ENCODE measurements at places on chromosomes 11 and 22.

DNA sequence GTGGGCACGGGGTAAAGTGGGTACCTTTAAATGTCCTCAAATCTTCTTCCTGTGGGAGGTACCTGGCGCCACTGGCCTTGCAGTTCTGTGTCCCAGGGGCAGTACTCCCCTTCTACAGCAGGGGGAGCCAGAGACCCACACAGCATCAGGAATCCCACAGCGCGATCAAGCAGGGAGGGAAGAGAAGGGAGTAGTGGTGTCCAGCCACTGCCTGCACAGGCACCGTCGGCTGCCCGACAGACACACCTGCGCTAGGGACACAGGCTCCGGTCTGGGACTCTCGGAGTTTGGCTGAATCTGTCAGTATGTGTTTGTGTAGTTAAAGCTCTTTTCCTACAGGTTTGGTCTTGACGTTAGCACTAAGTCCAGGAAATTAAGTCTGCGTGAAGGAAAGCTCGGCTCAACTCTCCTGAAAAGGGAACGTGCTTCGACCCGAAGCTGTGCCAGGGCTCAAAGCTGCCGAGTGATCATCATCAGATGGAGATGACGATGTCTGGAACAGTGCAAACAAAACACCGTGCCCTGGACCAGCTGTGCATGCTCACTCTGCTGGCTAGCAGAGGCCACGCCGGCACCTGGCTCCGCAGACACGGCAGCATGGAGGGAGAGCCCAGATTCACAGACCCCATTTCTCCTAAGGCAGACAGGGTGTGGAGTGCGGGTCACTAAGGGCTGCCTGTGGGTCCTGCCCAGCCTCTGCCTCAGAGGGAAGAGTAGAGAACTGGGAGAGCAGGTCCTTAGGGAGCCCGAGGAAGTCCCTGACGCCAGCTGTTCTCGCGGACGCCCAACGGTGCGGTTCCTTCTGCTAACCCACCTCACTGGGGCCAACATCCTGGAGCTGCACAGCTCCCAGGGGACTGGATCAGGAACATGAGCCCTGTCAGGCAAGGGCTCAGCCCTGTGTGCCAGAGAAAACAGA lies 56.0 kb upstream of the BID start:
- DNase-seq, result peak; percentile 55

DNA sequence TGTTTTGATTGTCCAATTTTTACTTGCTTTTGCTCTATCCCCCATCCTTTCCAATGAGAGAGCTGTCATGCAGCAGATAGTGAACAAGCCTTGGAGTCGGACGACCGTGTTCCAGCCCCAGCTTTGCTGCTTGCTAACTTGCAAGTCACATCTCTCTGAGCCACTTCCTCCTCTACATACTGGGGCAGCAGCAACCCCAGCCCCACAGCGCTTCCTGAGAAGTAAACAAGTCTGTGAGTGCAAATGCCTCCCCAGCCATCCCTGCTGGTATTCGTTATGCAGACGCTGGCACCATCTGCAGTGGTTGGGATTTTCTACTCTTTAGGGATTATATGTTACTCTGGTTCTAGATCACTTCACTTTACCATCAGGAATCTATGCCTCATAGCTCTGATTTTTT lies 35.0 kb downstream of the TPBGL start:
- DNase-seq, result no peak

DNA sequence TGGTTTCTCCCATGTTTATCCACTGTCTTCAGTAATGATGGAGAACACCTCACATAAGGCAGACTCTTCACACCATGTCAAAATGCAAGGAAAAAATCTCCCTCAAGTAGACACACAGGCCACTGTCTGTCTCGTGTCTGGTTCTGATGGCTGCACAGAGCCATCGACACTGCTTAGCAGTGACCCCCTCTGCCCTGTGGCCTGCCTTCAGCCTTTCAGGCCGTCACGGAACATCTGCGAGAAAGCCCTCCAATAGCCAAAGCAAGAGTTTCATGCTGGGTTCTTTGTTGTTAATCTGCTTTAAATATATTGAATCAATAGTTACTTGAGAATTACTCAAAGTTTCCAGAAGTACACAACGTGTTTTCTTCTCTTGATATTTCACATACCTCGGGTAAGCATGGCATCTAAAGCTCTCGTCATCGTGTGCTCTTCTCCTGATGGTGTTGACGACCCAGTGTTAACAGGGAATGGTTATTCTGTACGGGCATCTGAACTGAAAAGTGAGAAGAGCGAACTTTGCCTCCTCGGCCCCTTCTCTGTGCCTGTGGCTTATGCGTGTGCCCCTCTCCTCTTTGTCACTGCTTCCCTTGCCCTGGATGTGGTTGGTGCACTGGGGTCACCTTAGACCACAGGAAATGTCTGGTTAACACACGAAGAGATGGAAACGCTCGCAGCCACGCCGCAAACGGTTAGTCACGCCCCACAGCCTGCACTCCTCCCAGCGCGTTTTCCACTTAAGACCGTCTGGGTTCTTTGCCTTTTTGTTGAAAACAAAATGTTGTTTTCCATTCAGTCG lies 33.4 kb upstream of the CTTN start:
- DNase-seq, result no peak

GRCh38 chr22:40156001-40156516 lies 21.7 kb upstream of the TNRC6B start:
- peak; percentile 42 for DNase-seq

DNA sequence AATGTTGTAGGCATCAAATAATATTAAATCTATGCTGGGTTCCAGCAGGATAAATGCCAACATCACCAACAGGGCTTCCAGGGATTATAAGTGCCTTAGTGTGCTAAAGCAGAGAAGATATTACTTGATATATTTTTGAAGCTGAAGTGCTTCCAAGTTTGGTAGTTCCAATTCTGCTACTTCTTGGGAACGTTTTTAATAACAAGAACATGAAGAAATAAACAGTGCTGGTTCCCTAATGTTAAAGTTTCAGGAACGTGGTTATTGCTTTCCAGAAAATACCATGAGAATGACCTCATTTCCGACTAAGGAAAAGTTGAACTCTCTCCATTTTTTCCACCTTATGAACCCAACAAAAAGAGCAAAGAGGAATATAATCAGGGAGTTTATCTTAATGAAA lies 4.6 kb upstream of the RNF185 start:
- peak; percentile 42 for DNase-seq

DNA sequence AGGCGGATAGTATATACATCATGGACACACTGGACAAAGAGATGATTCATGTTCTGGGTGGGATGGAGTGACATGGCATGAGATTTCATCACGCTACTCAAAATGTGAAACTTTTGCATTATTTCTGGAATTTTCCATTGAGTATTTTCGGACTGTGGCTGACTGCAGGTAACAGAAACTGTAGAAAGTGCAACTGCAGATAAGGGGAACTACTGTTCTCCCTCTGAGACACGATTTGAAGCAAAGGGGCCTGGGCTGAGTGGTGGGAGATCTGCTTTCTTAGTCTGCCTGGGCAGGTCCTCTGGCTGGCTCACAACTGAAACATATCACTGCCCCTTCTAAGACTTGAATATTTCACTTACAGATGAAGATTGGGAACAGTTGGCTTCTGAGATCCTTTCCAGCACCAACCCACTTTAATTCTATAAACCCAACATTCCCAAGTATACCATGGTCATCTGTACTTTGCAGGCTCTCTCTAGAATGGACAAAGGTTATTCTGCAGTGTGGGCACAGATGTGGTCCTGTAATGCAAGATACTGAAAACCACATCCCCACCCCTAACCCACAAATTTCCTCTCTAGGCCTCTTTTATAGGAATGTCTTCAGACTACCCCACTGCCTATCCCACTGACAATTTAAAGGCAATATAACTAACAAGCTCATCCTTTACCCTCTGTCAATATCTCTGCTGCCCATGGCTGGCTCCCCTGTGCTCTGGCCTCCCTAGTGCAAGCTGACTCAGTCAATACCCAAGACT lies 121.1 kb downstream of the KCNC1 start:
- no peak for DNase-seq

GRCh38 chr11:76707293-76707825 lies 36.8 kb upstream of the LRRC32 start:
- DNase-seq, result no peak

- DNase-seq, result no peak
These were observed 7.3 kb downstream of the SART1 start for GRCh38 chr11:65968600-65969482.

GRCh38 chr11:105274631-105275030 lies 135.1 kb upstream of the CARD18 start:
- no peak for DNase-seq

DNA sequence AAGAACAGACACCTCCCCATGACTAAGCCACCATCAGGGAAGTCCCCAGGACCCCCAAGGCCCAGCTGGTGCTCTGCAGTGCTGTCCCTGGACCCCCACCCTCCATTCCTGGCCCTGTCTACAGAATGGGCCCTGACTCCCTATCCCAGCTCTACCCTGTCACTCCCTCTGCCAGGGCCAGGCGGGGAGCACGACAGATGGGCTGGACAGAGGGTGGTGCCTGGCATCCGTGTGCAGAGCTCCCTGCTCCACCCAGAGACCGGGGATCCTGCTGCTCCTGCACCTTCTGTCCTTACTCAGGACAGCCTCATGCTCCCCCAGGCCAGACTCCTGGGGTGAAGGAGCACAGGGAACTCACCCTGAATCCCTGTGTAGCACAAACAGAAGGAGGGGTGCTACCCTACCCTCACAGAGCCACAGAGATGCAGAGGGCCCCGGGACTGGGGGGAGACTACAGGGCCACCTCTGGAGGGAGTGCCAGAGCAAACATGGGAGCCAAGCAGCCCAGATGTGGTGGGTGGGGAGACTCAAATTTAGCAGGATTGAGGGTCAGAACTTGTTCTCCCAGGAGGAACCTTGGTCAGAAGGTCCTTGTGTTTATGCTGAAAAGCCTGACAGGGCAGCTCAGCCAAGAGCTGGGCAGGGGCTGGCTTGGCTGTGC lies 2.0 kb downstream of the ARVCF start:
- DNase-seq, result no peak

DNA sequence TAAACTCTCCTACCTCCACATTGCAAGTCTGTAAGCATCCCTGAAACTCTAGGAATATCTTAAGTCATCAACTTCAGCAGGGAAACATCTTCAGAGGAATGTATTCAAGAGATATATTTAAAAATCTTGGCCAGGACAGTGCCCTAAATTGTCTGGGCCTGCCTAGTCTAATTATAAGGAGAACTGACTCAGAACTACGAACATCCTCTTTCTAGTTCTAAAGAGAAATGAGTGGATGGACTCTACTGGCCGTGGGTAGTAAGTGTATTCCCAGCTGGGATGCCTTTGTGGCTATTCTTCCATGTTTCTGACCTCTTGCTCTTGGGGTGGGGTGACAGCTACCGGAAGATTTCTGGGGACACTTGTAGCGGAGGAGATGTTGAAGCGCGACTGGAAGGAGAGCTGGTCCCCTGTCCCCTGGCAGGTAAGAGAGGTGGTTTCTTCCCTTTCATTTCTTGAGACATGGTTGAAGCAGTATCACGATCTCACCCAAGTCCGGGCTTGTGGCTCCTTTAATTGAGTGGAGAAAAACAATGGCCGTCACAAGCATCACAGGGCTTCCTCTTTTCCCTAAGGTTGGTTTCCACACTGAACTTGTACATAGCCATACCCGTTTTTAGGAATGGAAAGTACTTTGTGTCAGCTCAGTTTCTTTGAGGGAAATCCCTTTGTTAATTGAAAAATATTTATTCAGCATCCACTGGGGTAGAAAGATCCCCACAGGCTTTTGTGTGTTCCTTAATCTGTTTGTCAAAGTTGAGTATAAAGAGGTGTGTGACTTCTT lies 97.7 kb upstream of the SORL1-AS1 start:
- no peak for DNase-seq

DNA sequence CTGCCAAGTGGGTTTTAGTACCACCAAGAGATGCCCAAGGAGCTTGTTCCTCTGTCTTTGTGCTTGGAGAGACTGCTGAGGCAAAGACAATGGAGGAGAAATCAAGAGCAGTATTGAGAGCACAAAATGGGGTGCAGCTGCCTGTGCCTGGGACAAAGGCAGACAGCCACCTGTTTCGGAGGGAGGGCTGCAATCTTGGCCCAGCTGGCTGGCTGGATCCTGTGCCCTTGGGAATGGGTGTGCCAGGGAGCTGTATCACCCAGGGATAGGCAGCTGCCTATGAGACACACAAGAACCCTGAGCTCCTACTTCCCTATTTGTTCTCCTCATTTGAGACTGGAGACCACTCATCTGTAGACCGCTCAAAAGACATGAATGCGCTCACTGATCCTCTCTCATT lies 23.3 kb upstream of the CHRM4 start:
- no peak for DNase-seq

- no peak for DNase-seq
These were observed 4.7 kb downstream of the GUCD1 start for GRCh38 chr22:24550028-24550901.

DNA sequence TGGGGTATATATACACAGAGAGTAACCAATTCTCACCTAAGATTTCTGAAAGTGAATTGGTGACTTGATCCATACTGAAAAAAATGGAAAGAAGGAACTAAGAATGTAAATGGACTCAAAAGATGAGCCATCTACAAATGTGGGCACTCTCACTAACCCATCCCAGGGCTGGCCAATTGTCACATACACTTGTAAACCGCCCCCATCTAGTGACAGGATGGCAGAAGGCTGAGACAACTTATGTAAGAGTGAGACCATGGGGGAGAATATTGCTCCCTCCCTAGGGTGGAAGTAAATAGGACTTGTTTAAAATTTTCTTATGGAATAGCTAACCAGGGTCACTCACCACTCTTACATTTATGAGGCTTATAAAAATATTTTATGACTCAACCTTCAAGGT lies 377.1 kb upstream of the ISX start:
- no peak for DNase-seq

DNA sequence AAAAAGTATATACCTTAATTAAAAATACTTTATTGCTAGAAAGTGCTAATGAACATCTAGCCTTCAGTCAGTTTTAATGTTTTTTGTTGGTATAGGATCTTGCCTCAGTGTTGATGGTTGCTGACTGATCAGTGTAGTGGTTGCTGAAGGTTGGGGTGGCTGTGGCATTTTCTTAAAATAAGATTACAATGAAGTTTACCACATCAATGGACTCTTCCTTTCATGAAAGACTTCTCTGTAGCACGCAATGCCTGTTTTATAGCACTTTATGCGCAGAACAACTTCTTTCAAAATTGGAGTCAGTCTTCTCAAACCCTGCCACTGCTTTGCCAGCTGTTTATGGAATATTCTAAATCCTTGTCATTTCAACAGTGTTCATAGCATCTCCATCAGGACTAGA lies 50.6 kb downstream of the LDLRAD3 start:
- DNase-seq, result no peak

GRCh38 chr11:10477690-10478046 lies 22.6 kb downstream of the AMPD3 start:
- DNase-seq, result no peak

DNA sequence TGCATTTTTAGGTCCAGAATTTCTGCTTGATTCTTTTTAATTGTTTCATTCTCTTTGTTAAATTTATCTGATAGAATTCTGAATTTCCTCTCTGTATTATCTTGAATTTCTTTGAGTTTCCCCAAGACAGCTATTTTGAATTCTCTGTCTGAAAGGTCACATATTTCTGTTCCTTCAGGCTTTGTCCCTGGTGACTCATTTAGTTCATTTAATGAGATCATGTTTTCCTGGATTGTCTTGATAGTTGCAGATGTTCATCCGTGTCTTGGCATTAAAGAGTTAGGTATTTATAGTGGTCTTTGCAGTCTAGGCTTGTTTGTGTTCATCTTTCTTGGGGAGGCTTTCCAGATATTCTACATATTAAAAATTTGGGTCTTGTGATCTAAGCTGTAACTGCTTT lies 694.8 kb upstream of the CCDC179 start:
- DNase-seq, result peak; percentile 33

GRCh38 chr22:37639070-37639760 lies at the start of gene SH3BP1:
TSS of gene SH3BP1 (plus strand) at chr22:37639669. CDS start at chr22:37639788, 119 bp downstream.
- DNase-seq, result no peak
